ENCODE measurements at places on chromosomes 16 and 17. TPM values are rescaled to one million over a fixed set of nuclear protein-coding genes. Genes with fewer than 3 reads are reported as not detected.

DNA sequence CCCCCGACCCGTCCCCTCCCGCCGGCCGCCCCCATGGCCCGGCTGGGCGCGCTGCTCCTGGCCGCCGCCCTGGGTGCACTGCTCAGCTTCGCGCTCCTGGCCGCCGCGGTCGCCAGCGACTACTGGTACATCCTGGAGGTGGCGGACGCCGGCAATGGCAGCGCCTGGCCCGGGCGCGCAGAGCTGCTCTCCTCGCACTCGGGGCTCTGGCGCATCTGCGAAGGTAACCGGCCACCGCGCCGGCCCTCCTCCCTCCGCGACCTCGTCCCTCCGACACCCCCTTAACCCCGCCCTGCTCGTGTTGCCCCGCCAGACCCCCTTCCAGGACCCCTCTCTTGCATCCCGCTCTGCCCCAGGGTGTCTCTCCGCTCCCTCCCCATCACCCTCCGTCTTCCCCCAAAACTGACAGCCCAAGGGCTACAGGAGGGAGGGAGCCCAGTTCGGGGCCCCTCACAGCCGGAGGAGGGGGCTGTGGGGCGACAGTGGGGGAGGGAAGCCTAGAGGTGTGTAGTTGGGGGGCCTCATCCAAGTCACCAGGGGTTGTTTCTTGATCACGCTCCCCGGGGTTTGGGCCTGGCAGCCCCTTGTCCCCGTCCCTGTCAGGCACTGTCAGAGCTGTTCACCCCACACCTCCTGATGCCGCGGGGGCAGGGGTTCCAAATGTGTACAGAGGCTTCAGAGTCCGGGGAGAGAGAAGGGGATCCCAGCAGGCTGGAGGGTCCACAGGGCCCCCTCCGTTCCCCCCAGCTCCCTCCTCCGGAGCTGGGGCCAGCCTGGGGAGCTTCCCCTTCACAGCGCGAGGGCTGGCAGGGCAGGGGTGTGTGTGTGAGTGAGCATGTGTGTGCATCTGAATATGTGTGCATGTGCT is 794 bp downstream of the TMEM235 start:
- no peak for DNase-seq

GRCh38 chr16:3007957-3008689 is 4.6 kb upstream of the CLDN9 start:
- no peak for DNase-seq

DNA sequence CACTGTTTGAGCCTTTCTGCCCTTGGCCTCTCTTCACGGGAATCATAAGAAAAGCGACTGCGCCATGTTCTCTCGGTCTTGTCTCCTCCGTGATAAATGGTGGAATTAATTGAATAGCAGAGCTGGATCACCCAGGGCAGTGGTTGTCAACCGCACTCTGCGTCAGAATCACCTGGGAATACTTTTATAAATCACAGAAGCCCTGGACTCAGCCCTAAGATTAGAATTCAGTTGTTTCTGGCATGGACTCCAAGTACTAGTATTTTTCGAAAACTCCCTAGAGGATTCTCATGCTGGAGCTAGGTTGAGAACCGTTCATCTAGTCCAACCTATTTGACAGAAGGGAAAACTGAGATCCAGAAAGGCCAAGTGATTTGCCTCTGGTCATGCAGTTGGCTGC is 64.1 kb downstream of the SPACA3 start:
- DNase-seq: no peak

GRCh38 chr16:85680352-85680944 is 8.3 kb downstream of the GINS2 start:
- DNase-seq: no peak

DNA sequence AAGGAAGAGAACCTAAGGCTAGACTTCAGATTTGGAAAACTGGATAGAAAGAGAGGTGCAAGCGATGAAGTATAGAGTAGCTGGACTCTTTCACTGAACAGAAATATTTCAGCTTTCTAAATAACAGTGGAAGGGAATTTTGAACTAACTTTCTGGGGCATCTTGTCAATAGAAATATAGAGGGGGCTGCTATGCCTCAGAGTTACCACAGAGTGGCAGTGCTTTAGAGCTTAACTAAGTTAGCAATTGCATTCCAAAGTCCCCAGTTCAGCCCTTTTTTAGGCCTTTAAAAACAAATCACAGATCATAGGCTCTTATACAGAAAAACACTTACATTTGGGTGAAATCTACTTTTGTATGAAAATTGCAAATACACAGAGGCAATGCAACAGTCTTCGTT is 154.2 kb upstream of the CDH8 start:
- DNase-seq: no peak

DNA sequence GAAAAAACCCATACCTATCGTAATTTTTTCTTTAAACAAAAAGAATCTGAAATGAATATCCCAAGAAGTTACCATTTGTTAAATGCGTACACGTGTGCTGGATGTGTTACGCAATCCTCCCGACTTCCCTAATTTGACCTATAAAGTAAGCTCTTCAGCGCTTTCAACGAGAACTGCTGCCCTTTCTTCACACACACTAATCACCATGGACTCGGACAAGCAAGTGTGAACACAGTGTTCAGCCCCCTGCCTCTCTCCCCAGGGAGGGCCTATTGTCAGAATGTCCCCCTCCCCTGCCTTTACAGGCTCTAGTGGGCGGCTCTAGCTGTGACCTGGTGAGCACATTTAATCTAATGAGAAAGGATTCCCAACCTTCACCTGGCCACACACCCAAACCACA is 216.1 kb downstream of the CEP112 start:
- no peak for DNase-seq

DNA sequence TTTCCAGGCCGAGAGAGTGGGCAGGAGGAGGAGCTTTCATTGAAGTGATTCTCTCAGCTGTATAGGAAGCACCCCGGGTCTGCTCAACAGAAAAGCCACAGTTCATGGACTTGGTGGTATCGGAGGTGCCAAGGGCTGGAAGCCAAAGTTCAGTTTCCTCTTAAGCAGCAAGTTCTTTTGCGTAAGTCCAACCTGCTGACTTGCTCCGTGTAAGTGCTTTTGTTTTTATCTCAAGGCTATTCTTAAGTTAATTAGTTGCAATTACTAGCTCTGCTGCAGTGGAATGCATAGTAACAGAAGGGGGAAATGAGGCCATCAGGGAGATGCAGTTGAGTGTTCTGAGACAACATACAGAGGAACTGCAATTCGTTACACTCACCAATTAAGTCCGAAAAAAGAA is 44.6 kb downstream of the SMIM36 start:
- DNase-seq: no peak

DNA sequence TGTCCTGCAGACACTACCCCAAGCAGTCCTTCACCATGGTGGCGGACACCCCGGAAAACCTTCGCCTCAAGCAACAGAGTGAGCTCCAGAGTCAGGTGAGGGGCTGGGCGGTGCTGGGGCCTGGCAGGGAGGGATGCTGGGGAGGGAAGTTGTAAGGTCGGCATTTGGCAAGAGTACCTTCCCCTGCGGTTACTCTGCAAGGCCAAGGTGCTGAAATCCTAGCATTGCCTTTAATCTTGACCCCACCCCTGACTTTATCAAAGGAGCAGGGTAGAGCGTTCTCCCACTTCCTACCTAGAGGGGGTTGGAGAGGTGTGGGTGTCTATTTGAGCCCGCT is 20.5 kb downstream of the LASP1 start:
- no peak for DNase-seq

- DNase-seq: peak; percentile 46
Measured at GRCh38 chr16:55499951-55500529, 8.8 kb upstream of the LPCAT2 start.

DNA sequence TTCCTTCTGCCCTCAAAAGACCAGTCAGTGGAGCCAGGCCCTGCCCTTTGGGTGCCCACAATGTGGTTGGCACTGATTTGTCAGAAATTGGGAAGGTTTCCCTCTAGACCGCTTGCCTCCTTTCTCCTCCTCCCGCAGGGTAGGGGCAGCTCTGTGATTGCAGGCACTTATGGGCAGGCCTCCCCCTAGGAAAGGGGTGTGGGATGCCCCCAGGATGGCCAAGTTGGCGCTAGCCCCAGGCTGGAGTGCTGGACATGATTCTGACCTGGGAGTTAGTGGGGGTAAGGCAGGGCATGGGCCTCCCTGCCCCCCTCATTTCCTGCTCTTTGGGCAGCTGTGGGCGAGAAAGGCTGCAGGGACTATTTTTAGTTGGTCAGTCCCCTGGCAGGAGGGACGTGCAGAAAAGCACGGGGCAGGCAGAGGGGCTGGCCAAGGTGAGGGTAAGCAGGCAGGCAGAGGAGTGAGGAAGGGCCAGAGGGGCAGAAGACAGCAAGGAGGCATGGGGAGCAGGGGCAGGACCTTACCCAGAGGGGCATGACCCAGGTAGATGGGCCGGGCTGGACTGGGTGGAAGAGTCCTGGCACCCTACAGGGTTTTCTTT is 3.3 kb downstream of the RARA start:
- peak; percentile 68 for DNase-seq

GRCh38 chr17:13597723-13598347 is 3.9 kb downstream of the HS3ST3A1 start:
- DNase-seq: no peak

DNA sequence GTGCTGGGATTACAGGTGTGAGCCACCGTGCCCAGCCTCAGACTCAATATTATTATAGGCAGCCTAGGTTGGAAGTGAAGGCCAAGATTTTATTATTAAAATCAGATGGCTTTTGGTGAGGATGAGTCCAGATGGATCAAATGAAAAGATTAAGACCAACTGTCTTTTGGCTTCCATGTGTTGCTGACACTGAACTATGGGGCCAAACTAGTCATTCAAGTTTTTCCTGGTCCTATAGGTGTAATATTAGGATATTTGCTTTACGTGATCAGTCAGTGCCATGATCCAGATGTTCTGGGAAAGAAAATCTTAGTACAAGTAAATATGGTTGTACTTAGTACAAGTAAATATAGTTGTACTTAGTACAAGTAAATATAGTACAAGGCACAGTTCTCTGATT is 140.6 kb downstream of the MAP2K6 start:
- DNase-seq: no peak

- no peak for DNase-seq
Measured at GRCh38 chr16:23711785-23712184, 1.2 kb downstream of the ERN2 start.

GRCh38 chr17:60153606-60154390 is 4.0 kb downstream of the CA4 start:
- no peak for DNase-seq

- DNase-seq: no peak
Measured at GRCh38 chr16:56534847-56535383, 15.1 kb upstream of the BBS2 start.

- no peak for DNase-seq
Measured at GRCh38 chr16:65657556-65657955, 535.7 kb upstream of the CDH11 start.

DNA sequence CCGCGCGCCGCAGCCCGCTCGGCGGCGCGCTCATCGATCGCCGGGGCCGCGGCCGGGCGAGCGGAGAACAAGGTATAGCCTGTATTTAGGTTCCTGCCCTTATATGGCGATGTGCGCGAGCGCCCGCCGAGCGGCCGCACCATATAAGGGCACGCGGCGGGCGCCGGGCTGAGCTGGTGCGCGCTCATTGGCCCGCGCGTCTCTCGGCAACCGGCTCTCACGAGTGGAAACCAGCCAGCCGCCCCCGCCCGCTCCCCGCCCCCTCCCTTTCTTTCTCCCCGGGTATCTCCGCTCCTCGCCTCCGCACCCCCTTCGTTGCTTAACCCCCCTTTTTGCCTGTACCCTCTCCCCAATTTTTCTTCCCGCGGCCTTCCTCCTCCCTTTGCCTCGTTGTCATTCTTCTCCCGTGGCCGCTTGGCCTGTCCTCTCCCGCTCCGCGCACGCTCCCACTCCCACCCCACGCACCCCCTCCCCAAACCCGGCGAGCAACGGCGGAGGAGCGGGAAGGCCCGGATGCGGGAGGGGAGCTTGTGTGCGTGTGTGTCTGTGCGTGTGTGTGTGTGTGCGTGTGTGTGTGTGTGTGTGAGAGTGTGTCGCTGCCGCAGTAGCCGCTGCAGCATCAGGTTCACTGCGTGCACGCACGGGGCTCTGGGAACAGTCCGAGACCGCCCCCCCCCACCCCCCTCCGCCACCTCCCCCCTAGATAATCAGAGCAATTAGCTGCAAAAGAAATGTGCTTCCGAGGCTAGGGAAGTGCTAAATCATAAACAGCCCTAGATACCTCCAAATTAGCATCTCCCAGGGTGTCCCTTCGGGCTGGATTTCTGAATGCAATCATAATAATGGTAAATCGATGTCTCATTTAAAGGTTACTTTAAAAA is 13.5 kb upstream of the CBX8 start:
- DNase-seq: peak; percentile 82

Gene TMEM231
- total RNA-seq: 6.1 TPM

Gene PLXDC1
- 10.2 TPM for total RNA-seq

Gene SUPT6H
- total RNA-seq: 52.4 TPM

Gene SGSM2
- total RNA-seq: 57.1 TPM

Gene KRTAP4-3
- not detected for total RNA-seq

Gene SLC2A4
- total RNA-seq: 108 TPM

Gene GNG13
- not detected for total RNA-seq

Gene MYCBPAP
- total RNA-seq: 0.36 TPM

Gene CD300H
- not detected for total RNA-seq

Gene KCNH4
- total RNA-seq: not detected

Gene FBXW10
- total RNA-seq: 0.33 TPM

All from sigmoid colon (tissue), 7 donors.